ENCODE measurements at places on chromosomes 7 and 10.

DNA sequence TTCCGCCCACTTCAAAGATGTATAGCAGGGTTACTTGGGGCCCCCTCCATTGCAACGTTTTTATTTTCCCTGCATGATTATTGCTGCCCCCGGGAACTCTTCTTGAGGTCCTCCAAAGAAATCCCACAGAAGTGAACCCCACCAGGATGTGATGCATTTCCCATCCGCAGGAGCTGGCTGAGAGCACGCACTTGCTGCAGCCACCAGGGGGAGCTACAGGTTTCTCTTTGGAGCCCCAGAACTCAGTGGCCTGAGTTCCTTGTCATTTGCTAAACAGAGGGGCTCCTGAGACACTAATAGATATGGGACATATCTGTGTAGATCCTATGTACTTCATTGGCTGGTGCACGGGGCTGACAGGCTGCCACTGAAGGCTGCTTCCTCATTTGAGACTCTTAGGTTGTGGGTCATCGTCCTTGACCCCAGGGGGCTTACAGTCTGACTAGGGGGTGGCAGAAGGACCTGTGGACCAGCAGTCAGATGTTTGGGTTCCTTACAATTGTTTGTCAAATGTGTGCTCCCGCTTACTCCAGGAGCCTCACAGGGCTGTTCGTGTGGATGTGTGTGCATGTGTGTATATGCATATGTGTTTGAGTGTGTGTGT lies 52.3 kb upstream of the ENO4 start:
- DNase-seq, result no peak

- DNase-seq, result peak; percentile 41
These were observed 1211.2 kb upstream of the SORCS1 start for GRCh38 chr10:108375691-108376090.

DNA sequence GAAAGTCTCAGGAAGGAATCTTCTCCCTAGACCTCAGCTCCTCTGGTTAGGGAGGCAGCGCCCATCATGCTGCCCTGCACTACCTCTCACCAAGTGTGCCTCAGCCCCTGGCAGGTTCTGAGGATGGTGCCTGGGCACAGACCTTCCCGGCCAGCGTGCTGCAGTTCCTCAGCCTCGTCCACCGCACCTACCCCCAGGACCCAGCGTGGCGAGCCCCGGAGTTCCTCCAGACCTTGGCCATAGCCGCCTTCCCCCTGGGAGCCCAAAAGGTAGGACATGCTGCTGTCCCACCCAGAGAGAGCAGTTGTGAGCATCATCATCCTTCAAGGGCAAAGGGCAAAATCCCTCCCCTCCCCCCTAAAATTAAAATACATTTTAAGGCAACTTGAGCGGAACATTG lies 122.5 kb downstream of the LRRC18 start:
- DNase-seq, result no peak

- DNase-seq, result peak; percentile 59
These were observed 88.3 kb upstream of the CYP26C1 start for GRCh38 chr10:92972066-92972870.

- peak; percentile 53 for DNase-seq
These were observed 12.9 kb downstream of the SEC31B start for GRCh38 chr10:100506596-100507356.

GRCh38 chr7:27173956-27174873 lies at the start of gene HOXA10:
TSS of gene HOXA10 (minus strand) at chr7:27174320. CDS start at chr7:27174306, 14 bp downstream.
- DNase-seq, result no peak

DNA sequence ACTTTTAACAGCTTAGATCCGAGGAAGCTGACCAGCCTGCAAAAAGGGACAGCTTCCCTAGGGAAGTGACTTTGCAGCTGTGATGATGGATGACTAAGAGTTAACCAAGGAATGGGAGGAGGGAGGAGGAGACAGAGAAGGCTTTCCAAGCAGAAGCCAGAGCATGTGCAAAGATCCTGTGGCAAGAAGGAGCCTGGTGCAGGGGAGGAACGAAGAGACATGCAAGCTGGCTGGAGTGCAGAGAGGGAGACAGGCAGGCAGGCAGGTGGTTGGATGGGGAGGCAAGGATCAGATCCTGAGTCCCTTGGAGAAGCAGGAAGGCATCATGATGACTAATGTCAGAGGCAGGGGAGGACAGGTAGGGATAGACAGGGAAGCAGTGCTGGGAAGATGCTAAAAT lies 148.8 kb downstream of the PFKFB3 start:
- no peak for DNase-seq

DNA sequence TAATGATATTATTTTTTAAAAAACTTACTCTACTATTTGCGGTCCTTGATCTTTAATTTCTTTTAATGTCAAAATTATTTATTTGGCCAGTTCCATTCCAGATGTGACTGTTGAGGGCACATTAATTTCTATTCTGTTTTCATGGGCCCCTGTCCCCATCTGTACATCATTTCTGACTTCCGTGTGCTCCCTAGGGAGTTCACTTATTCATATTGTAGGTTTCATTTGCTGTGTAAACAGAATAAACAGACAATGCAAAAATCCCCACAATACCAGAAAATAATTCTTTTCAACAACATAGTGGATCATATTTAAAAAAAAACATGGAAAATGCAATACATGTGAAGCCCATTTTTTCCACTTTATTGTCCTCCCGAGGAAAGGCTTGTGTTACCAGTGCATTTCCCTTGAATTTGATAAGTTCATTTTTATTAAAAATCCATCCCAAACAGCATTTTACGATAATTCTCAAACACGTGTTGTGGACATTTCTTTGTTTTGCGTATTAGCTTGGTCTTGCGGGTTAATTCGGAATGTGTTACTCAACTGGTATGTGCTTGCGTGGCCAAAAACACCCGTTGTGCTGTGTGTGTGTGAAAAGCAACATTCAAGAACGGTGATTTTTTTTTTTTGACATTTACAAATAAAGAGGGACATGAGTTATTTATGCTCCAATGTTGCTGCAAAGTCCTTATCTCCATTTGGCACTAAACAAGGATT lies 138.4 kb downstream of the MGMT start:
- peak; percentile 5 for DNase-seq

DNA sequence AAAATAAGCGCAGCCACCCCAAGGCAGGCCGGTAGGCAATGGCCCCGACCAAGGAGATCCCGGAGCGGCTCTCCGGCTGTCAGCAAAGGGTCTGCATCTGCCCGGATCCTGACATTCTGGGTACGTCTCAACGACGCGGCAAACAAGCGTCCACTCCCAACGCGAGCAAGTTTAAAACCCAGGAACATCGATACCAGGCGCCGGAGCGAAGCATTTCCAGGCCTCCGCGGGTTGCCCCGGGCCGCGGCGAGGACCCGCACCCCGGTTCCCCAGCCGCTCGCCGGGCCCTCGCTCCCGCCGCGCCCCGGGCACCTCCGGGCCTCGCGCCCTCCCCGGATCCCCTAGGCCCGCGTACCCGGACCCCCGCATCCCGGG lies 453 bp downstream of the URGCP start:
- DNase-seq, result no peak

GRCh38 chr7:122902751-122903495 lies 16.7 kb upstream of the CADPS2 start:
- no peak for DNase-seq

Measured in skeletal muscle cell (primary cell).